Glutamatergic neuron (in vitro differentiated cells): ENCODE measurements at places on chromosomes 5 and 9. TPM values are rescaled to one million over a fixed set of nuclear protein-coding genes. Genes with fewer than 3 reads are reported as not detected.

DNA sequence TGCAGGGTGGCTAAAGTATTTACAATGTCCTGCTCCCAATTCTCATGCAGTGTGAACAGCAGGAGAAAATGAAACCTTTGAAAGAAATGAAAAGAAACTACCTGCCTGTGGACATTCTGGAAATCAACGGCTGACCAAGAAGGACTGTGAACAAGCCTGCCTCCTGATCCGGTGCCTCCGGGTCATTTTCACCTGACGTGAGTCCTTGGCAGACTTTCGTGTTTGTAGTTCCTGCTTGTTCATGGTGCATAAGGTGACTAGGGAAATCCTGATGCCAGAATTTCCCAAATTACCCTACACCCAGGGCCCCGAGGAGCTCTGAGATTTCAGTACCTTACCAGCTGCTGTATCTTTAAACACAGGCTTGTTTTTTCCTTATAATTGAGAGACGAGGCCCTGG lies 317.5 kb downstream of the TLE1 start:
- H3K27me3 ChIP-seq = peaks cover 8% of the 10 kb centered on the region
- H3K36me3 ChIP-seq = no peaks in the 10 kb centered on the region
- peak overlapping the region; percentile 1 for H3K27ac ChIP-seq

GRCh38 chr9:74804018-74804385 lies 83.7 kb downstream of the TRPM6 start:
- no peak overlapping the region for H3K27ac ChIP-seq
- no peak overlapping the region for H3K4me3 ChIP-seq
- H3K27me3 ChIP-seq = no peaks in the 10 kb centered on the region
- H3K4me1 ChIP-seq = peaks cover 12% of the 10 kb centered on the region

The TRIM36 gene
- 99.4 TPM for total RNA-seq

- H3K4me3 ChIP-seq = no peak overlapping the region
- H3K27ac ChIP-seq = no peak overlapping the region
- H3K4me1 ChIP-seq = peaks cover 8% of the 10 kb centered on the region
- no peaks in the 10 kb centered on the region for H3K36me3 ChIP-seq
Measured at GRCh38 chr9:76877961-76878360, 28.0 kb downstream of the PRUNE2 start.

DNA sequence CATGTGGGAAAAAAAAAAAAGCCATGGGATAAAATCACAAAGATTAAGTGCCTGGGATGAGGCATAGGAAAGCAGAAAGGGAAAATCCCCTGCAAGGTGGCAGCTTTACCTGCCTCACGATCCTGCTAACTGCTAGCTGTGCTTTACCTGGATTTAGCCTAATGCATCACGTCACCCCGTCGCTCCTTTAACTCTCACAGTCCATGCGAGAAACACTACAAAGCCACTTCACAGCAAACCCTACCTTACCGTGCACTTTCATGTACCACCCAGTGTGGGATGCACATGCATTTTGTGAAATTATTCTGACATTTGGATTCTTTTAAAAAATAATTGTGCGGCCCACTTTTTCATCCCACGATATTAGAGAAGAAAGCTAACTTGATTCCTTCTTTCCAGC lies 31.0 kb downstream of the ATPSCKMT start:
- H3K27ac ChIP-seq = no peak overlapping the region
- peaks cover under 1% of the 10 kb centered on the region for H3K27me3 ChIP-seq
- no peak for DNase-seq
- H3K4me3 ChIP-seq = no peak overlapping the region

DNA sequence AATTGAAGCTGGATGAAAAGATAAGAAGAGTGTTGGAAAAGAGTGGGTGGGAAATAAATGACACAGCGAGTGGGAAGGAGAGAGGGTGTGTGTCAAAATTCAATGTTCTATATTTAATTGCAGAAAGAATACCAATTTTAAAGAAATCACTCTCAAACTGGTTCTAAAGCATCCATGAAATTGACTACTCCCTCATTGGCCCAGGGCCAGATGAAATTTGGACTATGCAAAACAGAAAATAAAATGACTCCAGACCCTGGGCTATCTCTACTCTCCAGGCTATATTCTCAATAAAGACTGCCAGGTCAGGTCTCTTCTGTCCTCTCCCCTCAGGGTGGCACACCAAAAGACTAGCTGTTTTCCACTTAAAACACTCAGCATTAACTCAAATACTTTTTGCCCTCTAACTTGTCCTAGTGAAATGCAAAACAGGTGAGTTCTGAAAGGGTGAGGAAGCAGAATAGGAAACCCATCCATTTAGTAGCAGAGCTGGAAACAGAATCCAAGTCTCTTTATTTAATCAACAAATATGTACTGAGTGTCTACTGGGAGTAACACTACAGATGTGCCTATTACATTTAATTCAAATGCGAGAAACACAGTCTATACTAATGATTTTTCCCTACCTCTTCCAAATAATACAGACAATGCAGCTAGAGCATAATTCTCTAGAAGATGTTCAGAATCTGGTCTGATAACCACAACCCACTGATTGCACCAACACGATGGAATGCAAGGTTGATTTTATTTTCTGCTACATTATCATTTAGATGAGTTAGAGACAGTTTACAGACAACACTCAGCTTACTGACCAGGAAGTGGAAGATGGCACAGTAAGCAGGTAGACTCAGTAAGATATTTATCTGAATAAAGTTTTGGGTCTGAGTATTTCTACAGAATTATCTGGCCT lies 42.1 kb downstream of the EFCAB9 start:
- H3K36me3 ChIP-seq = no peaks in the 10 kb centered on the region
- no peak for DNase-seq
- H3K27me3 ChIP-seq = no peaks in the 10 kb centered on the region
- peak overlapping the region; percentile 18 for H3K27ac ChIP-seq
- H3K4me1 ChIP-seq = peaks cover 18% of the 10 kb centered on the region
- H3K4me3 ChIP-seq = peak overlapping the region; percentile 23

- H3K27me3 ChIP-seq = no peaks in the 10 kb centered on the region
- no peak overlapping the region for H3K27ac ChIP-seq
- H3K4me3 ChIP-seq = no peak overlapping the region
- no peaks in the 10 kb centered on the region for H3K36me3 ChIP-seq
- no peaks in the 10 kb centered on the region for H3K4me1 ChIP-seq
Measured at GRCh38 chr9:68912561-68912960, 101.4 kb downstream of the PRKACG start.

DNA sequence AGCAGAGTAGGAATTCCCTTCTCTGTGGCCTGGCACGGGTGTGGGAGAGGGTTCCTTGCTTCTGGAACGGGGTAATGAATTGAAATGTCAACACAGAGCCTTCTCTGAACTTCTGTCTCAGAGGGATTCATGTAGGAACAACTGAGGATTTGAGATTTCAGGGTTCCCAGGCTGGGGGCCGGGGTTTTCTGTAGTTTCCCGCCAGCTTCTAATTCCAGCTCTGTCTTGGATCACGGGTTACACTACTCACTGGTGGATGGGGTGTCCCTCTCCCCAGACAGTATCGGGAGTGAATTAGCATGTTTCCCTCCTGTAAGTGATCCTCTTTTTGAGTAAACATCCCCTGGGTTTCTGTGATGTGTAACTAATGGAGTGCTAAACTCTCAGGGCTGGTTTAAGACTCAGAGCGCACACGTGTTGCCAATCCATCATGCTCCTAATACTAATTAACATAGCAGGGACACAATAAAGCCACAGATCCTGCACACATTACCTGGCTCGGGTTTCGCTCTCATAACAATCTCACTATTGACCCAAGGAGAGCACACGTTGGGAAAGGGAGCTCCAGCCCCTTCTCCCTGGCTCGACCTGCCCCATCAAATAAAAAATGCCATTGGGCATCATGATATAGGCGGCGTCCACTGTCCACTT lies 18.1 kb upstream of the DMRT2 start:
- peaks cover 4% of the 10 kb centered on the region for H3K27me3 ChIP-seq
- no peak overlapping the region for H3K27ac ChIP-seq
- no peak overlapping the region for H3K4me3 ChIP-seq
- no peak for DNase-seq
- H3K36me3 ChIP-seq = no peaks in the 10 kb centered on the region

GRCh38 chr5:151036556-151036955 lies 16.2 kb downstream of the GPX3 start:
- no peak overlapping the region for H3K4me3 ChIP-seq
- H3K36me3 ChIP-seq = no peaks in the 10 kb centered on the region
- H3K27ac ChIP-seq = no peak overlapping the region
- no peak for DNase-seq
- H3K27me3 ChIP-seq = no peaks in the 10 kb centered on the region

GRCh38 chr5:109163336-109163735 lies 246.4 kb downstream of the PJA2 start:
- H3K27me3 ChIP-seq = peaks cover 1% of the 10 kb centered on the region
- H3K36me3 ChIP-seq = no peaks in the 10 kb centered on the region
- no peak overlapping the region for H3K4me3 ChIP-seq
- peaks cover 12% of the 10 kb centered on the region for H3K4me1 ChIP-seq
- H3K27ac ChIP-seq = no peak overlapping the region
- no peak for DNase-seq

- peaks cover 4% of the 10 kb centered on the region for H3K27me3 ChIP-seq
- H3K4me1 ChIP-seq = peaks cover 21% of the 10 kb centered on the region
Measured at GRCh38 chr9:132079391-132080091, at the start of gene MED27. TSS of gene MED27 (minus strand) at chr9:132079867. CDS start at chr9:132079844, 23 bp downstream.

DNA sequence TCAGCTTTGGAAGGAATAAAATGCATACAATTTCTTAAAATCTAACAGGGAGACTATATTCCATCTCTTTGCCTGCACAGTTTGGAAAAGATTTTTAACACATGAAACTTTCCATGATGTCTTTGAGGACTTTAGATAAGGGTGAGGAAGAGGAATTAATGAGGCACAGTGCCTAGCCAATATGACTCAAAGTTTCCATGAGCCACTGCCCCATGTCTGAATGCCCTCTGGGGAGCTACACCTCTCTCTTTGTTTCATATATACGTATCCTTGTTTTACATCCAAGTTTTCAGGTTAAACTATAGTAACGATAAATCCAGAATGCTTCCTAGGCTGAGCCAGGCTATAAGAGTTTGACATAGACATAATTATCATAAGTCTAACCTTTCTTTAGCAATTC lies 349.3 kb upstream of the TLE4 start:
- H3K4me3 ChIP-seq = no peak overlapping the region
- DNase-seq = no peak
- H3K27me3 ChIP-seq = no peaks in the 10 kb centered on the region
- H3K4me1 ChIP-seq = no peaks in the 10 kb centered on the region
- peaks cover 3% of the 10 kb centered on the region for H3K36me3 ChIP-seq

DNA sequence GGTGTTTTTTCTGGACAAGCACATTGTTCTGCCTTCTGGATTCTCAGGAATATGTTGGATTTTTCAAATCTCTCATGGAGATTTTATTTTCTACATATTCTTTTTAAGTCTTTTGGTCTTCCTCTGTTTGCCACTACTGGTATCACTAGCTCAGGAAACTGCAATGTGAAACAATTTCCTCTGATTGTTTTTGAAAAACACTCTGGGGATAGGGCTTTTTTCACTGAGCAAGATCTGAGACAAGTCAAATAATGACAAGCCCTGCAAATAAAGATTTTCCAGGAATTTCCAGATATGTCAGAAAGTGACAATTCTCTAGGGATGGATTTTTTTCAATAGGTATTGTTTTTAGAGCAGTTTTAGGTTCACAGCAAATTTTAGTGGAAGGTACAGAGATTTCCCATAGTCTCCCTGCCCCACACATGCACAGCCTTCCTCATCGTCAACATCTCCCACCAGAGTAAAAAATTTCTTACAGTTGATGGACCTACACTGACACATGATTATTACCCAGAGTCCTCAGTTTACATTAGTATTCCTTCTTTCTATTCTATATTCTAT lies 86.9 kb upstream of the TMEM161B start:
- no peak for DNase-seq
- H3K27ac ChIP-seq = no peak overlapping the region
- H3K36me3 ChIP-seq = no peaks in the 10 kb centered on the region
- H3K4me3 ChIP-seq = no peak overlapping the region
- H3K27me3 ChIP-seq = no peaks in the 10 kb centered on the region

DNA sequence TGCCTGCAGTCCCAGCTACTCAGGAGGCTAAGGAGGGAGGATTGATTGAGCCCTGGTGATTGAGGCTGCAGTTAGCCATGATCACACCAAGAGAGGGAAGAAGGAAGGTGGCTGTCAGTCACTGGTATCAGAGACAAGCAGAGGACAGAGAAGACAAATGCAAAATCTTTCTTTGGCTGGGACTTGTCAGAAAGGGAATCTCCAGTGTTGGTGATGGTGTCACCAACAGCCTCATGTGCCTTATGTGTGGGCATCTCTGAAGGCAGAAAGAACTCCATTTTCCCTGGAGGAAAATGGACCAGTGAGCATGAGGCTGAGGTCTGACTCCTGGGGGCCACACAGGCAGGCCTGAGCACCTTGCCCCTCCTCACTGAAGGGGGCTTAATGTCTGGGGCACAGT lies 12.1 kb upstream of the RNF183 start:
- no peak overlapping the region for H3K27ac ChIP-seq
- H3K27me3 ChIP-seq = peaks cover 2% of the 10 kb centered on the region
- H3K4me3 ChIP-seq = no peak overlapping the region
- H3K4me1 ChIP-seq = peaks cover 5% of the 10 kb centered on the region
- DNase-seq = no peak
- no peaks in the 10 kb centered on the region for H3K36me3 ChIP-seq

GRCh38 chr9:134407121-134407779 lies 81.0 kb downstream of the RXRA start:
- no peak overlapping the region for H3K4me3 ChIP-seq
- H3K36me3 ChIP-seq = no peaks in the 10 kb centered on the region
- no peak overlapping the region for H3K27ac ChIP-seq
- H3K27me3 ChIP-seq = peaks cover 3% of the 10 kb centered on the region
- peaks cover 5% of the 10 kb centered on the region for H3K4me1 ChIP-seq
- peak; percentile 65 for DNase-seq

DNA sequence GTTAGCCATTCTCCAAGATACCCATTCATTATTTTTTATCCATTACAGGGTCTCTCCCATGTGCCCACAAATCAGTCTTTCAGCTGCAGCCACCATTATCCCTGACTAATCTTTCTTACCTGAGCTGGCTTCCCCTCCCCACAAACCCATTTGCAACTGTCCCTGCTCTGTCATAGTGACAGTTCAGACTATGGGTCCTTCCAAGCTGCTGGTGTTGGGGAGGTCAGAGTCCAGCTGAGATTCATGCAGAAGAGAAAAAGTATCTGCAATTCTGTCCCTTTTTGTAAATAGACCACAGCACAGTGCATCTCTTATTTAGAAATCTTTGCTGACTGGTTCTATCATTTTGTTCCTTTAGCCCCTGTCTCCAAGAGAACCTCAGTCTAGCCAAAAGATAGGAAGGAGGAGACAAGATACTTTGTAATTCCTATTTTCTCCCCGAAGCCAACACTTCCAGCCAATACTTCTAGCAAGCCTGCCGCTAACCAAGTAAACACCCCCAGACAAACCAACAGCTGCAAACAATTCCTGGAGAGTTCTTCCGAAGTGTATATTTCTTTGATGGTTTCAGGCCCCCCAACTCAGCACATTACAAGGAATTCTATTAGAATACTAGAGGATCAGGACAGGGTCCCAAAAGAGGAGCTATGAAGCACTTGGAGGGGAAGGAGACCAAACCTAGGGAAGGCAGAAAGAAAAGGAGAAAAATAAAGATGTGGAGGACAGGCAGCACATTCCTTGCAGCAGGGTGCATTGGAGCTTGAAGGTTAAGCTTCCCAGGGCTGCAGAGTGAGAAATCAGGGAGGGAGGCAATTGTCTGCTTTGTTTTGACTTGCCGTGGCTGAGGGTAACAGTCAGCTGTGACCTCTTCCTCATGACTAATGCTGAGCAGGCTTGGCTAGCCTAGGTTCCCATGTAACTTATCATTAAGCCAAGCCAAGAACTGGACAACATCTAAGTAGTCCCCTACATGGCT lies 148.5 kb downstream of the SGCD start:
- H3K4me3 ChIP-seq = no peak overlapping the region
- H3K36me3 ChIP-seq = no peaks in the 10 kb centered on the region
- no peak for DNase-seq
- H3K4me1 ChIP-seq = peaks cover 49% of the 10 kb centered on the region
